ENCODE measurements at places on chromosomes 2 and 18.

DNA sequence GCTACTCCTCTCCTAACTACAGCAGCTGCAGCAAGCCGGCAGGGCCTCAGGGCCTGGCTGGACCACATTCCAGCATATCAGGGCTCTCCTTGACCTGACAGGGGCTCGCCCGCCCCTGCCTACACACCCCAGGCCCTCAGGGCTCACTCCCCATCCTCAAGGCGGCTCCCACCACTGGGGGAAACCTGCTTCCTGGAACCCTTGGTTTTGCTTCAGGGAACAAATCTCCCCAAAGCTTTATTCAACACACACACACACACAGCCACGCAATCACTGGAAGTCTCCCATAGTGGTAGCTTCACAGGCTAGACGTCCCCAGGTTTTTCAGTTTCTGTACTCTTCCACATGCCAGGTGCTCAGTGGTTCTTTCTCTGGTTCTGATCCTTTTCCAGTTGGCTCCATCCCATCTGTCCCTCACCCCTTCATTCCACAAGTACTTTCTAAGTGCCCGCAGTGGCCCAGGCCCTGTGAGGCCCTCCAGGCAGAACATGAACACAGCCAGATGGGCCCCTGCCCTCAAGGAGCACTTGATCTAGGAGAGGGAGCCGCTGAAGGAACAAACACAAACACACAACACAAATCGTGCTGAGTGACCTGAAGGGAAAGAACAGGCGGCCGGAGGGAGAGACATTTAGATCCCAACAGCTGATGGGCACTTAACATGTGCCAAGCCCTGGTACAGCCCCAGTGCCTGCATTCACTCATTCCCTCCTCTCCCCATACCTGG is 51.1 kb downstream of the TNS1 start:
- no peak for DNase-seq

DNA sequence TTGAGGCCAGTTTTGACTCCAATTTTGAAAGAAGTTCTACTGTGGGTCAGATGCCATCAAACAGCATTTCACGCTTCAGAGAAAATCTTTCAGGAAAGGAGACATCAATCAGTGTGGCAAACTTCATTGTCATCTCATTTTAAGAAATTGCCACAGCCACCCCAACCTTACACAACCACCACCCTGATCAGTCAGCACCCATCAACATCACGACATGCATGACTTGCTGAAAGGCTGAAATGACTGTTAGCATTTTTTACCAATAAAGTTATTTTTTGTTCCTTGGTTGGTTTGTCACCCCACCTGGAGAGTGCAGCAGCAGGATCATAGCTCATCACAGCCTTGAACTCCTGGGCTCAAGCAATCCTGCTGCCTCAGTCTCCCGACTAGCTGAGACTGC is 10.4 kb downstream of the DNAJC10 start:
- DNase-seq: peak; percentile 16

DNA sequence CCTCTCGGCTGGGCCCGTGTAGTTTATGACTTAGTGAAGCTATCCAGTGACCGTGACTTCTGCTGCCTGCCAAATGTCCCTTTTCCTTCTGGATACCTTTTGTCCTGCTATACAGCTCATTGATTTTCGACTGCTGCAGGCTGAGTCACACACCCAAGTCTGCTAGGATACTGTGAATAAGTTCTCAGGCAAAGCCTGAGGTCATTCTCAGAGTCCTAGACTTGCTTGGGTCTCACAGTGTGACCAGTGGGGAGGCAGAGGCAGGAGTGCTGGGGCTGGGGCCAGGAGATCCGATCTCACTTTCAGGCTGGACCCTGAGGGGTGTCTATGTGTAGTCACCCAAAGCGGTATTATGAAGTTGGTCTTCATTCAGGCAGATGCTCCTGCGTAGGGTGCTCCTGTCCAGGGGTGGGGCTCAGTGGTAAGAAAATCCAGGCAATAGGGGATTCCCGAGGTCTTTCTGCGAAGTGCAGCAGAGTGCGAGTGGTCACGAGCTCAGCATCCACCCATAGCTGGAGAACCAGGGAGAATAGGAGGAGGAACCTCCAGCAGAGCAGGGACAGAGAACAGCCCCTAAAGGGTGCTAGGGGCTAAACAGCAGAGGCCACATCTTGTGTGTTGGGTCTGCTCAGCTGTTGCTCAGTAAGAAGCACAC is 268.6 kb upstream of the NCKAP5 start:
- DNase-seq: no peak

- no peak for DNase-seq
Measured at GRCh38 chr2:238900511-238900910, 52.6 kb downstream of the TWIST2 start.

DNA sequence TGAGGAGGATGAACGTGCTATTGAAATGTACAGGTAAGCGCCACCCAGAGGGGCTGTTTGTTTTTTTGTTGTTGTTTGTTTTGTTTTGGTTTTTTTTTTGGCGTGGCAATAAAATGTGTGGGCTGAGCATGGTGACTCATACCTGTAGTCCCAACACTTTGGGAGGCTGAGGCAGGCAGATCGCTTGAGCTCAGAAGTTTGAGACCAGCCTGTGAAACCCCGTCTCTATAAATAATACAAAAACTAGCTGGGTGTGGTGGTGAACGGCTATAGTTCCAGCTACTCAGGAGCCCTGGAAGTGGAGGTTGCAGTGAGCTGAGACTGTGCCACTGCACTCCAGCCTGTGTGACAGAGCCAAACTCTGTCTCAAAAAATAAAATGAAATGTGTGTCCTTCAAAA is 6.2 kb downstream of the PDCL3 start:
- no peak for DNase-seq

- DNase-seq: no peak
Measured at GRCh38 chr2:24843330-24843860, 50.2 kb downstream of the CENPO start.

- no peak for DNase-seq
Measured at GRCh38 chr2:84116143-84116542, 342.9 kb downstream of the SUCLG1 start.

DNA sequence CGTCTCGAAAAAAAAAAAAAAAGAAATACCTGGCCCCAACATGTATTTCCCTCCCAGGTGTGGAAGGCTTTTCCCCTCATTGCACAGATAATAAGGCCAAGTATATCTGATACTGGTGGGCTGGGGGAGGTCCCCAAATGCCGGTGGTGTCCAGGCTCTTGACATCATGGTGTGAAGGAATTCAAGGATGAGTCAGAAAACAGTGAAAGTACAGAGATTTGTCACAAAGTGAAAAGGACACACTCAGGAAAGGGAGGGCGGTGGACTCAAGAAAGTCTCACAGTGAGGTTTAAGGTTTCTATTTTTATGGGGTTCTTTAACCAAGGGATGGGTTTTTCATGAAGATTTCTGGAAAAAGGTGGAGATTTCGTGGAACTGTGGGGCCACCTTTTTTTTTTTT is 37.8 kb upstream of the FZD5 start:
- no peak for DNase-seq

- DNase-seq: no peak
Measured at GRCh38 chr2:150612957-150613710, 125.7 kb upstream of the RND3 start.

DNA sequence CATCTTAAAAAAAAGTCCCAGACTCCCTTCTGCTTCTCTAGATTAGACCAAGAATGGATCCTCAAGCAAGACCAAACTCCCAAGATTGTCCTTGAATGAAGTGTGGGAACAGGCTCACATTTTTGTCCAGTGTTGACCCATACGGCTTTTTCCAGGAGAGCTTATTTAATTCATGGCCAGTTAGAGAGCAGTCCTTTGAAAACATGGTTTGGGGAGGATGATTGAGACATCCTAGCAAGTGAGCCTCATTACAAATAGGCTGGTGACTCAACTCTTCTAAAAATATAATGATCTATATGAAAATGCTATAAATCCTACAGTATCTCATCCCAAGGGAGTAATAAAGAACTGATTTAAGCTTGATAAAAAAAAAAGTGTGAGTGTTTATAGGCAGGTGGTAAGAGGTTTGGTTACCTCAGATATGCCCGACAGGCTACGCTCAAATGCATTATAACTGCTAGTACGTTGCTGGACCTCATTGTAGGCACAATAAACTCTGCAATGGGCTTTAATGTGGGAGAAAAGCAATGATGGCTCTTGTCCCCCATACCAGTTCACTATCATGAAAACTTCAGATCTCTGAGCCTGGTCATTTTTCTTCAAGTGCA is 17.0 kb downstream of the ANKRD29 start:
- no peak for DNase-seq

DNA sequence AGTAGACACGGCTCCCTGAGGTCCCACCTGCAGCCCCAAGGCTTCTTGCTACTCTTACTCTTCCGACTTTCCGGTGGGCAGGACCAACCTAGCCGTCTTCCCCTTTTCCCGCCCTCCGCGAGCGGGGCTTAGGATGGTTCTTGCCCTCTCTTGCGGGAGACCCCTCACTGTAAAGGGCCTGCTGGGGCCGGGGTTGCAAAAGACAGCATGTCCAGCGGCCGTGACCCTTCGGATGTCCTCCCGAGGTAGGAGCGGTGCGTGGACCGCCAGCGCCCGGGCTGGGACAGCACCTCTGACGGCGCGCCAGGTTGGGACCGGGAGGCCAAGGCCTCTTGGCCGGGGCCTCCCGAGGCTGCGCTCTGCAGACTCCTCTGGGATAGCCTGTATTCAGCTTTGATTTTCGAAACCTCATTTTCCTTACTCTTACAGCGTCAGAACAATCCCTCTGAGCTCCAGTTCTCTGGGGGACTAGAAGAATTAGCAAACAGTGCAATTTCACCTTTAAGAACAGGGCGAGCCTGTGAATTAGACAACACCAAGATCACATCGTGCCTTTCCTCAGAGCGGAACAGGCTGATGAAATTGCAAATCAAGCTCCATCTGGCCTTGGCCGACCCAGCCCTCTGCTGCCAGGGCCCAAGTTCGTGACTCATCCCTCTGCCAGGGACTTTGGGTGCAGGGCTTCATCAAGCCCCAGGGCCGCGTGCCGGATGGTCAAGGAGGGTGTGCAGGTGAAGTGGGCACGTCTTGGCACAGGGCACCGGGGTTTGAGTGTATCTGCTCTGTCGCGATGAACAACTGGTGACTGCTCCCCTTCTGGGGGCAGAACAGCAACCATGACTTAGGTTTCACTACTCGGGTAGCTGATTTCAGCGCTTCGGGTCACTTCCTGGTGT is 777 bp downstream of the MOCOS start:
- DNase-seq: no peak

All from CD4-positive, alpha-beta memory T cell (primary cell).